ENCODE measurements at places on chromosomes 3 and 15. TPM values are rescaled to one million over a fixed set of nuclear protein-coding genes. Genes with fewer than 3 reads are reported as not detected.

- no peak for DNase-seq
Measured at GRCh38 chr15:74415966-74416916, 17.5 kb downstream of the SEMA7A start.

DNA sequence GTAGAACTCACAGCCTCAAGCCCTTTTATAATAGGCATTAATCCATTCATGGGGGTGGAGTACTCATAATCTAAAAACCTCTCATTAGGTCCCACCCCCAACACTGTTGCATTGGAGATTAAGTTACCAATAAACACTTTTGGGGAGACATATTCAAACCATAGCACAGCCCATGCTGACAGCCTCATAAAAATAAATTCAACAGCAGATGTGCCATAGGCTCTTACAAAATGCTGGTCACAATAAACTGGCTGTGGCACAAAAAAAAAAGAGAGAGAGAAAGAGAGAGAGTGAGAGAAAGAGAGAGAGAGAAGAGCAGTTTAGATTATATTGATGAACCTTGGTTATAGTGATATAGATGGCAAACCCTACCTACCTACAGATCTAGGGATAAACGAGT lies 1000.9 kb downstream of the TUSC7 start:
- no peak for DNase-seq

GRCh38 chr15:44144992-44145391 lies 50.1 kb downstream of the FRMD5 start:
- DNase-seq, result no peak

GRCh38 chr15:63321462-63321861 lies 44.1 kb downstream of the APH1B start:
- DNase-seq, result no peak

The CHRM5 gene
- total RNA-seq, result not detected

The SLC22A13 gene
- total RNA-seq, result not detected

The FAM107A gene
- total RNA-seq, result 0.22 TPM

The TRA2B gene
- 140 TPM for total RNA-seq
